ENCODE measurements at places on chromosomes 3 and 15. TPM values are rescaled to one million over a fixed set of nuclear protein-coding genes. Genes with fewer than 3 reads are reported as not detected.

The PPP2R3A gene
- total RNA-seq: 28.5 TPM

The CIAO2A gene
- total RNA-seq: 78.9 TPM

The NDN gene
- 13.4 TPM for total RNA-seq

The ALDH1A2 gene
- 0.55 TPM for total RNA-seq

The FSD2 gene
- not detected for total RNA-seq

The GOLGA6D gene
- total RNA-seq: not detected
